ENCODE measurements at places on chromosomes 11 and 22. TPM values are rescaled to one million over a fixed set of nuclear protein-coding genes. Genes with fewer than 3 reads are reported as not detected.
A peak's percentile ranks its signal among the peaks of the same experiment; 100 is the strongest.

GRCh38 chr22:24834845-24835570, 29.0 kb downstream of the SGSM1 start:
- no peak overlapping the region for H3K4me3 ChIP-seq
- no peak for DNase-seq
- no peak overlapping the region for H3K27ac ChIP-seq
- no peaks in the 10 kb centered on the region for H3K4me1 ChIP-seq

Gene FANCF
- total RNA-seq: 13.4 TPM

GRCh38 chr11:17865765-17866428, 131.3 kb downstream of the KCNC1 start:
- no peaks in the 10 kb centered on the region for H3K27me3 ChIP-seq
- H3K4me1 ChIP-seq: peaks cover under 1% of the 10 kb centered on the region
- H3K27ac ChIP-seq: no peak overlapping the region
- no peak for DNase-seq
- H3K4me3 ChIP-seq: no peak overlapping the region
- H3K36me3 ChIP-seq: no peaks in the 10 kb centered on the region

Gene ARVCF
- 27.1 TPM for total RNA-seq

GRCh38 chr11:12721816-12722604, 47.8 kb downstream of the TEAD1 start:
- H3K36me3 ChIP-seq: no peaks in the 10 kb centered on the region
- peaks cover 43% of the 10 kb centered on the region for H3K4me1 ChIP-seq
- H3K4me3 ChIP-seq: no peak overlapping the region
- no peak overlapping the region for H3K27ac ChIP-seq
- no peak for DNase-seq

GRCh38 chr11:78341841-78342240, 75.8 kb downstream of the GAB2 start:
- H3K36me3 ChIP-seq: no peaks in the 10 kb centered on the region
- no peaks in the 10 kb centered on the region for H3K27me3 ChIP-seq
- no peak for DNase-seq
- peaks cover 1% of the 10 kb centered on the region for H3K4me1 ChIP-seq
- no peak overlapping the region for H3K4me3 ChIP-seq
- H3K27ac ChIP-seq: no peak overlapping the region

GRCh38 chr22:22935546-22936157, 48.0 kb downstream of the IGLL5 start:
- peak; percentile 74 for DNase-seq
- no peaks in the 10 kb centered on the region for H3K36me3 ChIP-seq
- no peak overlapping the region for H3K4me3 ChIP-seq
- no peak overlapping the region for H3K27ac ChIP-seq
- no peaks in the 10 kb centered on the region for H3K27me3 ChIP-seq
- no peaks in the 10 kb centered on the region for H3K4me1 ChIP-seq

- H3K36me3 ChIP-seq: peaks cover 30% of the 10 kb centered on the region
- peaks cover 4% of the 10 kb centered on the region for H3K4me1 ChIP-seq
- no peak for DNase-seq
- H3K27me3 ChIP-seq: no peaks in the 10 kb centered on the region
Observed at GRCh38 chr22:40324468-40325305, 21.6 kb upstream of the ADSL start.

DNA sequence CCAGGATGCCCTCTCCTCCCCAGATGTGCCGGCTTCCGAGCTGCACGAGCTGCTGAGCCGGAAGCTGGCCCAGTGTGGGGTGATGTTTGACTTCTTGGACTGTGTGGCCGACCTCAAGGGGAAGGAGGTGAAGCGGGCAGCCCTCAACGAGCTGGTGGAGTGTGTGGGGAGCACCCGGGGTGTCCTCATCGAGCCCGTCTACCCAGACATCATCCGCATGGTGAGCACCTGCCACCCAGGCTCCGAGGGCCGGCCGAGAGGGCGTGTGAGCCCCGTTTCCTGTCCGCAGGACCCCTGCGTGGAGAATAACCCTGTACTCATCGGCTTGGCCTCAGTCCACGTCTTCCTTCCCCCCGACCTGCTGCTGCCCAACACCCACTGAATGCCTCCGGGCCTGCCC, 2.2 kb downstream of the PPP2R5B start:
- no peak overlapping the region for H3K4me3 ChIP-seq
- DNase-seq: peak; percentile 49
- H3K4me1 ChIP-seq: peaks cover 9% of the 10 kb centered on the region
- no peak overlapping the region for H3K27ac ChIP-seq
- H3K27me3 ChIP-seq: no peaks in the 10 kb centered on the region
